Muscle of arm (tissue), 14 donors: ENCODE measurements at places on chromosomes 11 and 22. TPM values are rescaled to one million over a fixed set of nuclear protein-coding genes. Genes with fewer than 3 reads are reported as not detected.

ZNF70 gene
- polyA plus RNA-seq: 4.6 TPM

TMEM86A gene
- polyA plus RNA-seq: not detected

CNTF gene
- 0.72 TPM for polyA plus RNA-seq

TMEM9B gene
- 36.7 TPM for polyA plus RNA-seq

MPZL2 gene
- 10.4 TPM for polyA plus RNA-seq

PHOX2A gene
- polyA plus RNA-seq: not detected

TMA7B gene
- 0.12 TPM for polyA plus RNA-seq

CCDC116 gene
- polyA plus RNA-seq: 0.20 TPM

BIRC3 gene
- 0.76 TPM for polyA plus RNA-seq
